Esophagus muscularis mucosa (tissue), 4 donors: ENCODE measurements at places on chromosomes 7 and 10. TPM values are rescaled to one million over a fixed set of nuclear protein-coding genes. Genes with fewer than 3 reads are reported as not detected.

DNA sequence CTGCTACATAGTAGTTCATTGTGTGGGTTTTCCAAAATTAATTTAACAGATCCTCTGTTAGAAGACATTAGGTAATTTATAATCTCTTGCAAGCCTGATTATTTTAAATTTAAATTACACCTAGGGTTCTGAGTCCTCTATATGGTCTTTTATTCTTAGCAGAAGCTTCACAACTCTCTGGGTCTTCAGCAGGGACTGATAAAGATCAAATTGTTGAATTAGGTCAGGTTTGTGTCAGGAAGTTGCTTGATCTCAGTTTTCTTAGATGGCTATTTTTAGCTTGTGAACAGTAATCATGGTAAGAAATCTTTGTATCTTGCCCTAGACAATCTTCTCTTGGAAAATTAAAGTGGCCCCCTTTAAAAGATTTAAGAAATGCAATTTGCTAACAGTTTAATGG lies 183.1 kb upstream of the HDAC9 start:
- no peak for DNase-seq

GRCh38 chr7:133481676-133482075 lies 228.8 kb downstream of the EXOC4 start:
- no peak for DNase-seq

- no peak for DNase-seq
These were observed 11.3 kb upstream of the ATXN7L1 start for GRCh38 chr7:105887569-105888189.

DNA sequence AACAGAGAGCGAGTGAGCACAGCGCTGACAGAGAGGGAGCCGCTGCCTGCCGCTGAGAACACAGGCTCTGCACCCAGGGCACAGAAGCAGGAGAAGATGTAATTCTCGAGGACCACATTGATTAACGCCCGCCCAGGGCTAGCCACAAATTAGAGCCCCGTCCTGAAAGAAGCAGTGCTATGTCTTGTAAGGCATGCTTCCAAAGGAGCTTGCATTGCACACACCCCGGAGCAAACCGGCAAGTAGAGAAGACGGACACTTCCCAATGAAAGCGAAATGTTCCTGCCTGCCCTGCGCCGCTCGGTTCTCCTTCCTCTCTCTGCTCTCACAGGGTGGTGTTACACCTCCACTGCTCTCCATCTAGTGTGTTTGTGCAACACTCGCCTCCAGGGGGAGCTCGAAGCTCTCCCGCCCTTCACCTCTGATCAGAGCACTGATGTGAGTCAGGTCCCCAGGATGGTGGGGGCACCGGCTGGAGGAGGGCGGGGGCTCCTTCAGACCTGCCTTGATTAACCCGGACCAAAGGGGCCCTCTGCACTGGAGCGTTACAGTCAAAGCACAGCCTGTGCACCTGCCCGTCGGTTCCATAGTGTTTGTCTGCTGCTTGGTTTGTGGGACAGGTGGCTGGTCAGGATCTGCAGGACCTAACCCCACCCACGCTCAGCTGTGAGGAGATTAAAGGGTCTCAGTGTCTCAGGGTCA lies 316.5 kb downstream of the ADARB2 start:
- DNase-seq, result no peak

Gene JCAD
- 33.6 TPM for total RNA-seq

- DNase-seq, result no peak
These were observed 34.3 kb downstream of the ABLIM1 start for GRCh38 chr10:114623661-114624294.

Gene ELFN1
- total RNA-seq, result 3.3 TPM

Gene VSTM4
- total RNA-seq, result 10.0 TPM

DNA sequence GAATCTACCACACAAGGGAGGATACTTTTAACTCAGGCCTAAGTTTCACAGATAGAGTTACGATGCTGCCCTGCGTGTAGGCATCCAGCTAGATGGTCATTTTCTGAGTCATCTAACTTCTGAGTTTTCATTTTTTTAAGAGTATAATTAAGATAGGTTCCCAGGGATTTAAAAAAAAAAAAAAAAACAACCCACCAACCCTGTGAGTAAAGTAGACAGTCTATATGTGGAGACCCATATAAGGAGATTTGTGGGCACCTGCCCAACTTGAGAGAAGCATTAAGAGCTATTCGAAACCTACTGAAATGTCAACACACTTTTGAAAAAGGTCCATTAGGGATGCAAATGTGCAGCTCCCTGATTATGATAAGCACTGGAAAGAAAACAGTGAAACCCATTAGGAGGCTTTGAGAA lies 257.3 kb downstream of the TRIL start:
- DNase-seq, result no peak

Gene LLCFC1
- total RNA-seq, result not detected

Gene STEAP4
- 48.7 TPM for total RNA-seq

GRCh38 chr10:77726732-77727131 lies 89.1 kb upstream of the KCNMA1 start:
- no peak for DNase-seq
